ENCODE measurements at places on chromosomes 16 and 17. TPM values are rescaled to one million over a fixed set of nuclear protein-coding genes. Genes with fewer than 3 reads are reported as not detected.
A peak's percentile ranks its signal among the peaks of the same experiment; 100 is the strongest.

Gene PRCD
- total RNA-seq: 0.54 TPM

Gene LGALS3BP
- total RNA-seq: 361 TPM

DNA sequence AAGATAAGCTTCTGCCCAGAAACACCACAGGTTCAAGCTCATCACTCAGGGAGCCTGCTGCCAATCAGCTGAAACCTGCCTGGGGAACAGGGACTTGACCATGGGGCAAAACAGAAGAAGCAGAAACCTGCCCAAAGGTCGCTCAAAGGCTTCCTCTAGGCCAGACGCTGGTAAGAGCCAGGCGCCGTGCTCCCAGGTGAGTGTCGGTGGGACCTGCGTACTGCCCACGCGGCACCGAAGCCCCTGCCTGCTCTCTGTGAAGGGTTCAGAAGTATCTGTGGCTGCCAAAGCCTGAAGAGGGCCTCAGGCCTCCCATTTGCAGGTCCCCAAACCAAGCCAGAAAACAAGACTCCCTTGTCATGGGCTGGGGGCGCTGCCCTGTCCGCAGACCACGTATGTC is 10.4 kb downstream of the SGSH start:
- H3K4me3 ChIP-seq: no peak overlapping the region
- DNase-seq: no peak

- no peaks in the 10 kb centered on the region for H3K36me3 ChIP-seq
- H3K27me3 ChIP-seq: peaks cover 12% of the 10 kb centered on the region
- no peak overlapping the region for H3K4me3 ChIP-seq
- H3K27ac ChIP-seq: no peak overlapping the region
- peaks cover 4% of the 10 kb centered on the region for H3K4me1 ChIP-seq
- DNase-seq: no peak
Observed at GRCh38 chr17:79478051-79478461, 132.8 kb downstream of the RBFOX3 start.

Gene PRR35
- total RNA-seq: 2.2 TPM

GRCh38 chr16:80390046-80390445 is 150.7 kb upstream of the DYNLRB2 start:
- no peak for DNase-seq
- no peaks in the 10 kb centered on the region for H3K36me3 ChIP-seq
- H3K4me1 ChIP-seq: no peaks in the 10 kb centered on the region
- H3K27ac ChIP-seq: no peak overlapping the region
- no peak overlapping the region for H3K4me3 ChIP-seq

Gene MT1E
- 170 TPM for total RNA-seq

Gene TCAP
- total RNA-seq: 1.6 TPM

Gene OR1A1
- not detected for total RNA-seq

Gene TSR3
- 89.7 TPM for total RNA-seq

DNA sequence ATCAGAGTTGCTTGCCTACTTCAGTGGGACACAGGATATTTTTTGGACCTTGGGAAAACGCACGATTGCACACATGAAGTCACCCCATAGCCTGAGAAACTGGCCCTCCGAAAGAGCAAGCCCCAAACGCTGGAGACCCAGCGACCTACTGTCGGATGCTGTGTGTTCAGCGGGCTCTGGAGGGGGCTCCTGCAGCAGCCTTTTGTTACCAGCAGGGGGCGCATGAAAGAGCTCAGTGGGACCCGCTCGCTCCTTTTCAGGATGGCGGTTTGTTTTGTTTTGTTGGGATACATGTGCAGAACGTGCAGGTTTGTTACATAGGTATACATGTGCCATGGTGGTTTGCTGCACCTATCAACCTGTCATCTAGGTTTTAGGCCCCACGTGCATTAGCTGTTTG is 28.4 kb downstream of the MYH3 start:
- H3K27ac ChIP-seq: no peak overlapping the region
- H3K27me3 ChIP-seq: no peaks in the 10 kb centered on the region
- no peaks in the 10 kb centered on the region for H3K4me1 ChIP-seq

- no peak overlapping the region for H3K27ac ChIP-seq
- H3K4me3 ChIP-seq: no peak overlapping the region
- no peak for DNase-seq
- H3K4me1 ChIP-seq: no peaks in the 10 kb centered on the region
- H3K27me3 ChIP-seq: no peaks in the 10 kb centered on the region
Observed at GRCh38 chr17:7523033-7523432, 25.8 kb upstream of the TNFSF12 start.

- DNase-seq: no peak
- peaks cover 6% of the 10 kb centered on the region for H3K4me1 ChIP-seq
- 0 out of 2 replicates have a peak overlapping the region, but pooled peaks have one; percentile 32 for H3K27ac ChIP-seq
- no peak overlapping the region for H3K4me3 ChIP-seq
Observed at GRCh38 chr16:14354561-14355351, 275.3 kb downstream of the PARN start.

Gene CCL4
- 0.51 TPM for total RNA-seq

Gene SLC38A8
- not detected for total RNA-seq

- no peak overlapping the region for H3K4me3 ChIP-seq
- H3K27me3 ChIP-seq: no peaks in the 10 kb centered on the region
- no peak for DNase-seq
- H3K4me1 ChIP-seq: no peaks in the 10 kb centered on the region
Observed at GRCh38 chr16:50718761-50719400, 23.0 kb upstream of the CYLD start.

- no peak overlapping the region for H3K4me3 ChIP-seq
- DNase-seq: no peak
- H3K27me3 ChIP-seq: no peaks in the 10 kb centered on the region
- no peaks in the 10 kb centered on the region for H3K4me1 ChIP-seq
- H3K36me3 ChIP-seq: no peaks in the 10 kb centered on the region
Observed at GRCh38 chr16:79645701-79646100, 45.2 kb upstream of the MAF start.

DNA sequence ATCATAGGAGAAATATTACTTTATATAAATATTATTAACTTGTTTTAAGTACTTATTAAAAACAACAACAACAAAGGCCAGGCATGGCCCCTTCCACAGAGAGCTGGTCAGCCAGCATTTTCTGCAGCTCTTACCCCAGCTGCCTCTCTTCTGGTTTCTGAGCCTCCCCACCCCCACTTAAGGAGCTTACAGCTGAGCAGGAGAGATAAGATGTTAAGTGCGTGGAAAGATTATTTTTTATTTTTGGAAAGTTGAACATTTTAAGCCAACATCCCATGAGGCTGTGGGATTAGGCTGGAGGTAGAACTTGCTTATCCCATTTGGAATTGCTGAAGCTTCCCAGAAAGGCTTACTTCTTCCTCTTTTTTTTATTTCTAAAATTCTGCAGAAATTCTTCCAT is 401.2 kb downstream of the SEC14L1 start:
- H3K4me3 ChIP-seq: no peak overlapping the region
- no peak for DNase-seq
- no peak overlapping the region for H3K27ac ChIP-seq
- peaks cover 2% of the 10 kb centered on the region for H3K27me3 ChIP-seq
- 0 out of 2 replicates have a peak, but pooled peaks cover 2% of the 10 kb centered on the region for H3K4me1 ChIP-seq
- no peaks in the 10 kb centered on the region for H3K36me3 ChIP-seq

Data from Panc1 (cell line).